HCEC 1CT (cell line): ENCODE measurements at places on chromosomes 12 and 14.
A peak's percentile ranks its signal among the peaks of the same experiment; 100 is the strongest.

- DNase-seq: peak; percentile 79
Measured at GRCh38 chr12:96047229-96048211, 12.1 kb upstream of the LTA4H start.

DNA sequence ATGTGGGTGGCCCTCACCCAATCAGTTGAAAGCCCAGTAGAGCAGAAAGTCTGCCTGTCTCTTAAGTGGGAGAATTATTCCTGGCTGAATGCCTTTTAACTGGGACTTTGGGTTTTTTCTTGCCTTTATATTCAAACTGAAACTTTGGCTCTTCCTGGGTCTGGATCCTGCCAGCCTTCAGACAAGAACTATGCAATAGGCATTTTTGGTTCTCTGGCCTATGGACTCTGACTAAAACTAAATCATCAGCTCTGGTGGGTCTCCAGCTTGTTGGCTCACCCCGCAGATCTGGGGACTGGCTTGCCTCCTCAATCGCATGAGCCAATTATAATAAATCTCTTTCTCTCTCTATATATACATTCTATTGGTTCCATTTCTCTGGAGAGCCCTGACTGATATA lies 173.0 kb upstream of the IGF1 start:
- DNase-seq: no peak

GRCh38 chr12:90945070-90945649 lies 9.8 kb downstream of the CCER1 start:
- peak; percentile 63 for DNase-seq

DNA sequence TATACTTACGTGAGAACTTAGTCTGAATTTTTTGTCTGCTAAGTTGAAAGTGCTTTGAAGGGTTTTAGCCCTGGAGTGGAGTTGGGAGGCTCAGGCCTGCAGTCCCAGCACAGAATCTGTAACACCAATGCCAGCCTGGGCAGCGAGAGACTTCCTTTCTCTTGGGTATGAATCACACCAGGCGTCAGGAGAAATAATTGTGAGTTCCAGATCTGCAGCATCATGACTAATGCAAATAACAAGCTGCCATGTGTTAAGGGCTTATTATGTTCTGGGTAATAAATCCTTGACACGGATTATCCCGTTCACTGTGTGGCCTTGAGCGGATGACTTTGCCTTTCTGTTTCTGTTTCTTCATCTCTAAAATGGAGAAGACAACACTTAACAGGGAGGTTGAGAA lies 70.6 kb downstream of the B4GALNT3 start:
- peak; percentile 64 for DNase-seq

- DNase-seq: peak; percentile 96
Measured at GRCh38 chr12:123043536-123044001, 63.1 kb downstream of the ARL6IP4 start.

- DNase-seq: no peak
Measured at GRCh38 chr12:64323006-64323405, 67.6 kb downstream of the C12orf56 start.

GRCh38 chr12:59858508-59859170 lies 262.8 kb downstream of the SLC16A7 start:
- DNase-seq: no peak

DNA sequence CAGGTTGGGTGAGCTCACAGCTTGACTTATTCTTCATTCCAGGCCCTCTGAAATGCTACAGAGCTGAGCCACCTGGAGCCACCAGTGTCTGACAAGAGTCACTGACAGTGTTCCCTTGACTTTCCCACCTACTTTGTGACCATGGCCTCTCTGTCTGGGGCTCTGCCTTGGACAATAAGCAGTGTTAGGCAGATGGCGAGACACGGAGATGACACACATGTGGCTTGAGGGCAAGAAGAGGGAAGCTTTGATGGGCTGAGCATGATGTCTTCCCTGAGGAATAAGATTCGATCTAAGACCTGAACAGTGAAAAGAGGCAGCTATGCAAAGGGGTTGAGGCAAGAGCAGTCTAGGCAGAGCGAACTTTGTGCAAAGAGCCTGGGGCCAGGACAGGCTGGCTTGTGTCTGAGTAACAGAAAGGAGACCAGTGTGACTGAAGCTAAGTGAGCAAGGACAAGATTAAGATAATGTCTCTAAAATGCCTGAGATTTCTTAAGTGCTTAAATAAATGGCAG lies 105.5 kb downstream of the NUAK1 start:
- DNase-seq: no peak

DNA sequence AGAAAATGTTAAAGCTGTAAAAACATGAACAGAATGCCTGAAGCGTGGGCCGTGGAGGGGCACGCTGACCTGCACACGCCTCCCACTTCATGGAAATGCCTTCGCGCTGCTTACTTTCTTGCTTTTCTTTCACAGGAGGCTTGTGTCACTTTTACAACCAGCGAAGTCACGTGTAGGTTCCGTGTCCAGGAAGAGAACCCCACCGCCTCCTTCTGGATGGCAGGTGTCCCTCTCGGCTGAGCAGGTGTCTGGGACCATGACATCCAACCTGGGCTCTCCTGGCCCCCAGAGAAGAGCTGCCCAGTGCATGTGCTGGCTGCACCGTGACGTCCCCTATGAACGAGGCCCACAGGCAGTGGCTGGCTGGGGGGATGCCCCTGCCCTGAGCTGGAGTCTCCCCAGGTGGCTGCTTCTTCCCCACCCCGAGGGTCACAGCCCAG lies 345.0 kb upstream of the SFSWAP start:
- no peak for DNase-seq

- DNase-seq: peak; percentile 90
Measured at GRCh38 chr12:116426391-116427136, 132.6 kb upstream of the MAP1LC3B2 start.

DNA sequence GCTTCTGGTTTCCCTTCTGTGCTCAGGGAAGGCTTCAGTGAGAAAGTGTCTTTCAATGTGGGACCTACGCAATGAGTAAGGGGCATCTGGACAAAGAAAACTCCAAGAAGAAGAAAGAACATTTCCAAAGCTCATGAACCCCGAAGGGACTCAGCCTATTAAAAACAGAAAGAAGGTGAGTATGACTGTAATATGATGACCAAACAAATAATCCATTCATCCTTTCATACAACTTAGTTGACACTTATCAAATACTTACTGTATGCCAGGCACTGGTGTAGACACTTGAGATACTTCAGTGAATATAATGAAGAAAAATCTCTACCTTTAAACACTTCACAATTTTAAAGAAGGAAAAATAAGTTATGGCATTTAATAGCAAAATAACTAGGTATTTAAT lies 1054.2 kb upstream of the FOXG1 start:
- DNase-seq: no peak

DNA sequence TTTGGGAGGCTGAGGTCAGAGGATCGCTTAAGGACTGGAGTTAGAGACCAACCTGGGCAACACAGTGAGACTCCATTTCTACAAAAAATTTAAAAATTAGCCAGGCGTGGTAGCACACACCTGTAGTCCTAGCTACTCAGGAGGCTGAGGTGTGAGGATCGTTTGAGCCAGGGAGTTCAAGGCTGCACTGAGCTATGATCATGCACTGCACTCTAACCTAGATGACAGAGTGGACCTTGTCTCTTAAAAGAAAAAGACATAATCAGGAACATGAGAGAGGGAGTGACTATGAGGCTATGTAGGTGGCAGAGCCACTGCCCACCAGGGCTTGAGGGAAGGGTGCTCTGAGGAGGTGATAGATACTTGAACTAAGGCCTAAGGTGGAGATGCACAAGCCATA lies 49.2 kb upstream of the PLXNC1 start:
- no peak for DNase-seq

- DNase-seq: no peak
Measured at GRCh38 chr12:77894556-77894955, 63.9 kb downstream of the NAV3 start.

GRCh38 chr14:103537175-103537990 lies 8.4 kb downstream of the TRMT61A start:
- DNase-seq: peak; percentile 45
